NCI-H1436 (cell line): ENCODE measurements at places on chromosomes 7 and 10.

DNA sequence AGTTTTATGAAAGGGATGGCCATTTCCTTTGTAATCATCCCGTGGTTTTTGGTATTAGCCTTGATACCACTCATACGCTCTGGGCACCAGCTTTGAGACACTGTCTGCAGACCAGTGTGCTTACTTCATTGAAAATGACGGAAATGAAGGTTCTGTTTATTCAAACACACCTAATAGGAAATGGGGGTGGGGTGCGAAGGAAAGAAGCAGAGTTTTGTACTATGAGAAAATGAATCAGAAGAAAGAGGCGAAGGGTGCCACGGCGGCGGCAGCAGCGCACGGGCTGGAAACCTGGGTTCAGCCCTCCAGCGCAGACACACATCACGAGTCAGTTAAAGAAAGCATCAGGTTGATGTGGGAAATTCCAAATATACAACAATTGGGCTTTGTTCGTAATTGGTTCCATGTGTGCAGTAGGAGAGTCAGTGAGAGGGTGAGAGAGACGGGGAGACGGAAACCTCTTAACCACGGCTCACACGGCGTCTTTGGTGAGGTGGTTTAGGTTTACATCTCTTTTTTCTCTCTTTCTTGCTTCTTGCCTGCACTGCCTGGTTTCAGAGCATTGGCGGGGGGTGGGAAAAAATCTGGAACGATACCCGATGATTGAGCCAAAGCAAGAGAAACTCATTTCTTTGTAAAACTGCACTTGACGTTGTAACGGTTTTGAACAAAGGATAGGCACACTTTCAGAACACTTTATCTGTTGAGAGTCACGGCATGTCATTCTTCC is 321.2 kb downstream of the FRMD4A start:
- DNase-seq: no peak

DNA sequence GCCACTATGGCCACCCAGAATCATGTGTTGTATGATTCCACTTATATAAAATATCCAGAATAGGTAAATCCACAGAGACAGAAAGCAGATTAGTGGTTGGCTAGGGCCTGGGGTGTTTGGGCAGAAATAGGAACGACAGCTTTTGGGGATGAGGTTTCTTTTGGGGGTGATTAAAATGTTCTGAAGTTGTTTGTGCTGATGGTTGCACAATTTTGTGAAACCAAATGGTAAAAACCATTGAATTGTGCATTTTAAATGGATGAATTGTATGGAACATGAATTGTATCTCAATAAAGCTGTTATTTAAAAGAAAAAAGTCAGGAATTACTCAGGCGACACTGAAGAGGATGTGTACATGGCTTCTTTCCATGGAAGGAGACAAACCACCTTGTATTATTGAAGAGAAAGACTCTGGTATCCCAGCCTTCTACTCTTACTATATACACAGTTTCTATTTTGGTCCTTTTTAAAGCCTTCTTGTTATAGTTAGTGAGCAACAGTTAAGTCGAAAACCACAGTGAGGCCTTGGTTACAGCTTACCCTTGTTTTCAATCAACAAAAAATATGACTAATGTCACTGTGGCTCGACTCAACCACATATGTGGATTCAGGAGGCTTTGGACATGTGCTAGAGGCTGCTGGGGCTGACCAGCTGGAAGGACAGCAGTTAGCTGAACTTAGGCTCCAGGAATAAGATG is 57.1 kb upstream of the KMT2E start:
- no peak for DNase-seq

DNA sequence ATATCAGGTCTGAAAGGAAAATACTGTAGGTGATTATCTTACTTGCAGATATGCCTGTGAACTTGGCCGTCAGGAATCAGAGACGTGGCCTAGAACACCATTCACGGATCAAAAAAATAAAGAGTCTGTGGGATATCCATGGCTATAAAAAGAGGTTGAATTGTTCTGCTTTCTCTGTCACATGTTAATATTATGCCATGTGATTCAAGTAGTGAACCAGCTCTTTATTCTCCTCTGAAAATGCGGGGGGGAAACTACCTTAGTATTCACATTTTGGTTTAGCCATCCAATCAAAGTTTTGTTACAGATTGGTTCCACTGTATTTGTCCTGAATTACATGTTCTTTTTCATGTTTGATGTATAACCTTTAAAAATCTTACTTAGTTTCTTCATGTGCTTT is 120.5 kb downstream of the CCNY start:
- no peak for DNase-seq

DNA sequence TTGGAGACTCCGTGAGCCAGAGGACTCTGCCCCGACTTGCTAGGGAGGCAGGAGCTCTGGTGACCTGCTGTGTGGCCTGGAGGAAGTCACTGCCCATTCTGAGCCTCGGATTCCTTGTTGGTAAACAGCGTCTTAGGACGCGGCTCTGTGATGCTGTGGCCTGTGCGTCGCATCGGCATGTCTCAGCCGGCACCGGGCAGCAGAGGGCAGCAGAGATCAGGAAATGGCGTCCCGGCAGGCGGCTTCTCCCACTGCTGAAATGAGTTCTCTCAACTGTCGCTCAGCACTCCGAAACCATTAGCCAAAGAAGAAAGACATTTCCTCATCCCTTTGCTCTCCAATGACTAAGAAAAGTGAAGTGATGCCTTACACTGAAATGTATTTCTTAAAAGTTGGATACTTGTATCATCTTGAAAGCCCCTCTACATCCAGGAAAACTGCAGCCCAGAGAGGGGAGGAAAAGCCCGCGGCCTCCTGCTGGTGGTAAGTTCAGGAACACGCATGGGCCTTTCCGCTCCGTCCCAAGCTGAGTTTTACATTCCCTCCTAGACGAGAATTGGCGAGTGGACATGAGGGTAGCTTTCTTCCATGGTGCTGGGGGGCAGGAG is 91.7 kb downstream of the WDR11 start:
- peak; percentile 55 for DNase-seq

DNA sequence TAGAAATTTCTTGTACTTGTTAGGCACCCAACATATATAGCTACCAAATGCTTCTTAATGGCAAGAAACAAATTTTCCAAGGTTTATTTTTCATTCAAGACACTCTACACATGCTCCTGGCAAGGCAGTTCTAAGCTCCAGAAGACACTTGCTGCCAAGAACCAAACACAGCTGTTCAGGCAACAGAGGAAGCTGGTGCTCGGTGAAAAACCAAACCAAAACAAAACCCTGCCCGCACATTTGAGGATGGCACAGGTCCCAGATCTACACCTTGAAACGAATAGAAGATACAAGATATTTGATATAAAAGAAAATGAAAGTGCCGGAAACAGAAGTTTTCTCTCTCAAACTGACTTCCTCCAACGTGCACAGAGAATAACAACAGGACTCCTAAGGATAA is 4.9 kb upstream of the DNTT start:
- DNase-seq: no peak

DNA sequence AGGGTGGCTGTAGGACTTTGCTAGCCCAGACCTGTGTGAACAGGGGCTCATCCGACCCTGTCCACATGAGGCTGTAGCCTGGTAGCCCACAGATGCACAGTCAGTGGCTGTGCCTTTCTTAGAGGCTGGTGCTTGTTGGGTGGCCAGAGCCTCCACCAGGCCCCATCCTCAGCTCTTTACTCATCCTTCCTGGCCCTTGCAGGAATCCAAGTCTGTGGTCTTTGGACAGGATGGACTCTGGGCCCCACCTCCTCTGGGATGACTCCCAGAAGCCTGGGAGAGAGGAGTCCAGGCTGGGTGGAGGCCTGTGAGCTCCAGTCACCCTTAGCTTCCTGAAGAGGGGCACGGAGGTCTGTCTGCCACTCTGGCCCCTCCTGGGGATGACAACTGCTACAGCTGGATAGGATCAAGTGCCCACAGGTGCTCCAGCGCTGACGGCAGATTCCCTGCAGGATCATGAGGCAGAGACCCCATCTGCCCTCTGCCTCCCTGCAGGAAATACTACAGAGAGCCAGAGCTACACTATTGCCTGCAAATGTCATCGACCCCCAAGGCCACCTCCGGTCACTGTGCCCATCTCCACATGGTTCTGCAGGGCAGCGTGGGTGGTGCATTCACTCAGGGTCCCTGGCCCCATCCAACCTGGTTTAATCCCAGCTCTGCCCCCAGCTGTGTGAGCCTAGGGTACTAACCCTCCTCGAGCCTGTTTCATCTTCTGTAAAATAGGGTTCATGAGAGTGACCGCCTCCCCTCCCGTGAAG is 114.5 kb downstream of the PTPN20 start:
- DNase-seq: no peak

GRCh38 chr7:149495785-149496641 is 1.6 kb downstream of the ZNF746 start:
- peak; percentile 2 for DNase-seq

- no peak for DNase-seq
Measured at GRCh38 chr10:11532306-11532705, 79.1 kb downstream of the USP6NL start.

- no peak for DNase-seq
Measured at GRCh38 chr7:31082017-31082416, 29.9 kb downstream of the ADCYAP1R1 start.

- DNase-seq: no peak
Measured at GRCh38 chr7:30561389-30561788, 33.3 kb upstream of the GARS1 start.

DNA sequence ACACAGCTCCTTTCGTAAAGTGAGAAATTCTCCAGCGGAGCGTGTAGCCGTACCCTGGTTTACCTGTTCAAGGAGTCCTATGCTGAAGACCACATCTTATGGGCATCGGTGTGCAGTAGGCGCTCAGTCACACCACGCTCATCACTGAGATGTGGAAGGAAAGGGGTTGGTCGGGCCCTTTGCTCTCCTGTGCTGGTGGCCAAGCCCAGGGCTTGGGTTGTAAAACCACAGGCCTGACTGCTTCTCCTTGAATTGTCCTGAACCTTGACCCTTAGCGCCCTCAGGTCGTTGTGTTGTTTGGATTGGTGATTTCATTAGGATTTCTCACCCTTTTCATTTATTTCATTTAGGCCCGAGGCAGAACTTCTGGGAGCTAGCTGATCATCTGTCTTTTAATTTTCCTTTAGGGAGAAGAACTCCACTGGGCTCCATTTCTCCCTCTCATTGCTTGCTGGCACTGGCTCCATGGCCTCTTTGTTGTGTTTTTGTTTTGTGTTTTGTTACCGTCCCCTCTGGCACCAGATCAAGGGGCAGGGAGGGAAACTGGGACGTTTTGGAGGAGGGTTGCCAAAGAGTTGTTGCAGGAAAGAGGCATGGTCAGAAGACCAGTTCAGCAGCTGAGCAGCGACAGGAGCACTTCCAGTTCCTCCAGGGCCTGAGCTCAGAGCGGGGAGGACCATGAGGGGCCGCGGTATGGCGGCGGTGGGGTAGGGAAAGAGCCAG is 511.4 kb upstream of the GALNT17 start:
- DNase-seq: no peak

DNA sequence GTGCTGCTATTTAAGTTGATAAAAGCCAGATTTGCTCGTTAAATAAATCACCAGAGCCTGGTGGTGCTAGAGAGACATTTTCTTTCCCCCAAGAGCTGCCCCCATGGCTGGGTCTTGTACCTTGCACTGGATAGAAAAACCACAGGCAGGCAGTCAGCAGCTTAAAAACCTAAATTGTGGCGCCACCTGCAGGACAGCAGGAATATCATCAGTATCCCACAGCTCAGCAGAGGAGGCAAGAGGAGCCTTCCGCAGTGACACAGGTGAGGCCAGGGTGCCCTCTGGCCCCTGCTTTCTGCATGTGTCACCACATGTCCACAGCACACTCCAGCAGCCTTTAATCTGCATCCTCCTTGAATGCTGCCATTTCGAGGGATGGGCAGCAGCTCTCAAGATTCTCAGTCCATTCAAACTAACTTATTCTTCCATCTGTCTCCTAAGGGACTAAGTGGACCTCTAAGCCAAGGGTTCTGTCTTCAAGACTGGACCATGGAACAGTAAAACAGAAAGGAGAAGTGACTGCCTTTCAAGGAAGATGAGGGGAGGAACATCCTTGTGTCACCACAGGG is 4.5 kb upstream of the PLXNA4 start:
- peak; percentile 15 for DNase-seq

- no peak for DNase-seq
Measured at GRCh38 chr7:67637023-67637358, 640.4 kb downstream of the TYW1 start.

GRCh38 chr7:11458736-11459483 is 373.1 kb downstream of the THSD7A start:
- DNase-seq: no peak
